Stimulated activated CD8-positive, alpha-beta memory T cell treated with anti-CD3 and anti-CD28 coated beads, Interleukin-7, amount 100 ng/mL, for 48 hours (primary cell): ENCODE measurements at places on chromosomes 2 and 18.

GRCh38 chr2:105052773-105053172 lies 14.9 kb downstream of the MRPS9 start:
- no peak for DNase-seq

- DNase-seq: no peak
Measured at GRCh38 chr2:58447586-58447985, 206.5 kb upstream of the FANCL start.

- no peak for DNase-seq
Measured at GRCh38 chr18:5197461-5197860, 404 bp upstream of the AKAIN1 start.

GRCh38 chr18:25726298-25726697 lies 364.1 kb downstream of the SS18 start:
- DNase-seq: no peak

DNA sequence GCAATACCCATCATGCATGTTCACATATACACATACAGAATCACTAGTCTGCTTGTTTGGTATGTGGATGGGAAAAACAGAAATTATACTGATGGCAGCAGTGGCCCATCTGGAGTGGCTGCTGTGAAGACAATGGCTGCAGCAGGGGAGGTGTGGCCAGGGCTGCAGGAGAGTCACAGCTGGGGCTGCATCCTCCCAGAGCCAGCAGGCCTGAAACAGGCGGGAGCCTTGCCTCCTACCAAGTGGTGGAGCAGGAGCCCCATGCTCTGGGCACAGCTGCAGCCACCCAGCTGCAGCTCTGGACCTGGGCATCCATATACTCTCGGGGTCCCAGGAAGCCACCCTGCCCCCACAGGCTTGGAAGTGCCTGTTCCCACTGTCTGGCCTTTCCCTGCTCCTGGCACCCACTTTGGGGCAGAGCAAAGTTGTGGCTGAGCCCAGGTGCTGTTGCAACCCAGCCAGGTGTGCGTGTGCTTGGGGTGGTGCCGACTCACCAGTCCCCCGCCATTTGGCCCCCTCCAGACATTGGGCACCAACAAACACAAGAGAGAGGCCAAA lies 136.6 kb downstream of the SPAG16 start:
- DNase-seq: no peak

- DNase-seq: peak; percentile 26
Measured at GRCh38 chr2:176826984-176827668, 385.5 kb upstream of the HNRNPA3 start.

DNA sequence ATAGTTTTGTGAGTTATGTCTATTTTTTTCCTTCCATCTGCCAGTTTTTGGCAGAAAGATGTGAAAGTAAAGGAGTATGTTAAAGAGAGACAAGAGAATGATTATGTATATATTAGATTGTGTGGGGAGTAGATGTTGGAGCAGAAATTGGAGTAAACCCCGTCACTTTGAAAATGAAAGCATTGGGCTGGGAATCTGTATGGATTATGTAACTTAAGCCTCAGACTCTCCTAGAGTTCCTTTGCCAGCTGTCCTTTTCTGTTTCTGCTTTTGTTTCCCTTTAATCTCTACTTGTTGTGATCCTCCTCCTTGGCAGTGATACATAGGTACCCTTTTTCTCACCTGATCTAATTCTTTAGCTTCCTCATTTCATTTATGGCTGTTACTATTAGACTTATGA lies 19.2 kb downstream of the CCDC138 start:
- DNase-seq: no peak

GRCh38 chr2:6854416-6854815 lies 11.3 kb downstream of the CMPK2 start:
- no peak for DNase-seq

GRCh38 chr2:241324775-241325174 lies 9.1 kb downstream of the SEPTIN2 start:
- no peak for DNase-seq

DNA sequence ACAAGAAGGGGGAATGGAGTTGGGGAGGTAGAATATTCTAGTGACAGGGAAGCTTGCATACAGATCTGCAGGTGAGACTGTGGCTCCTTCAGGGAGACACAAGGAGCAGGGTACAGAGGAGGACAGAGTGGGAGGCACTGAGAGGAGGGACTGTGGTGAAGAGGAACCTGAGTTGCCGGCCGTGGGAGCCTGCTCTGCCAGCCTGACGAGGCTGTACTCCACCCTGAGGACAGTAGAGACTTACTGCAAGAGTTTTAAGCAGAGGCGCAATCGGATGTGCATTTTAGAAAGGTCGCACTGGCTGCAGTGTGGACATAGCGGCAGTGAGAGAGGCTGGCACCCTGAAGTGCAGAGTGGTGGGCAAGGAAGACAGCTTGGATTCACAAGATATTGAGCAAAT lies 185.8 kb downstream of the GFPT1 start:
- DNase-seq: no peak

DNA sequence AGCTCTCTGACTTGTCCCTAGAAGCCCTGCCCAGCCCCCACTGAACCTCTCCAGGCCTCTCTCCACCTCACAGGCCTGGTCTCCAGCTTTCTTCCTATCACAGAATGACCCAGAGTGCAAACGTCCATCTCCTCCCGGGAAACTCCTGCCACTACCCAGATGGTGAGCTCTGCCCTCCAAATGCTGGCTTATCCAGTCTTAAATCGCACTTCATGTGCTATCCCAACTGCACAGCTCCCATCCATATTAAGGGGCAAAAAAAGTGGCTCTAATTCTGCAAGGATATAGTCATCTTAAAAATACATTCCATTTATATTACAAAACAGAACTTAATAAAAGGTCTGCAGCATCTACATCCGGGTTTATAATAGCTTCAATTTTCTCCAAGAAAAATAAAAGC lies 70.8 kb upstream of the CDC42EP3 start:
- DNase-seq: no peak

DNA sequence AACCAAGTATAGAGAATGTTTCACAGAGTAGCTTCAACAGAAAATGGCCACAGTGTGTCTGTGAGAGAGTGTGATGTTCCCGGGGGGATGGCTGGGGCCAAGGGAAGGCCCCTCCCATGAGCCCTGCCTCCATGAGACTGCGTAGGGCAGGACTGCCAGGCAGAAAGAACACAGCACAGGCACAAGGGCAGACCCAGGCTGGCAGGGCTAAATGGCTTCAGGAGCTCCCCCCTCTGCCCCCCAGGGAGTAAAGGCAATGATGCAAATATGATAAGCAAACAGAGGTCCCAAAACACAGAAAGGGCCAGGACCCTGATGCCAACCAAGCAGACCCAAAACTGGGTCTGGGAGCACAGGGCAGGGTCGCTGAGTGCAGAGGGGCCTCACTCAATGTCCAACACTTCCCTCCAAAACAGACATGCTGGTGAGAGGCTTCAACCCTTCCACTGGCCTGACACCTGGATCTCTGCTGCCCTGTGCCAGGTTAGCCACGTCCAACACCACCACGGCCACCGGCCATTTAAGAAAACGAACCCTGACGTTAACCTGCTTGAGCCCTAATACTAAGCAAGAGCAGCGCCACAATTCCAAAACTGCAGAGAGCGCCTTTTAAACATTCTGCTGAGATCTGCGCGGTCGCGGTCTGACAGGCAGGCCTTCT lies 90.3 kb downstream of the HDAC4 start:
- DNase-seq: no peak

- no peak for DNase-seq
Measured at GRCh38 chr18:49640741-49641140, 78.9 kb downstream of the LIPG start.

DNA sequence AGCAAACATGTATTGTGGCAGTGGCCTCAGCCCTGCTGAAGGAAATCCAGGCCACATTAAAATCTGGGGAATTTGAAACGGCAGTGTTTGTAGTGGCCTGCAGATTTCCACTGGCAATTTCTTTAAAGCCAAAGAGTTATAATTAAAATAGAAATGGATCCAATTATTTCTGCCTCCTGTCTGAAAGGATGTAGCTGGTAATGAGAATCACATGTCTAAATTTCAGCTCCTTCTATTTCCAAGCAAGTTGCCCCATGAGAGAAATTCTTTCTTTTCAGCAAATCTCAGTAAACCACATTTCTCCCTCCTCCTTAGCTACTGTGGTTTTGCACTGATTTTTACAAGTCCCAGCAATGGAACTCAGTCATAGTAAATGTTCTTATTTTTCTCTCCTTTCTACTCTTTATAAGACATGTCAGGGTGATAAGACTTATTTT lies 55.4 kb upstream of the ZNF396 start:
- no peak for DNase-seq
